ENCODE measurements at places on chromosomes 16 and 17. TPM values are rescaled to one million over a fixed set of nuclear protein-coding genes. Genes with fewer than 3 reads are reported as not detected.

- DNase-seq, result peak; percentile 50
Observed at GRCh38 chr17:64736804-64737492, 74.8 kb upstream of the SMURF2 start.

DNA sequence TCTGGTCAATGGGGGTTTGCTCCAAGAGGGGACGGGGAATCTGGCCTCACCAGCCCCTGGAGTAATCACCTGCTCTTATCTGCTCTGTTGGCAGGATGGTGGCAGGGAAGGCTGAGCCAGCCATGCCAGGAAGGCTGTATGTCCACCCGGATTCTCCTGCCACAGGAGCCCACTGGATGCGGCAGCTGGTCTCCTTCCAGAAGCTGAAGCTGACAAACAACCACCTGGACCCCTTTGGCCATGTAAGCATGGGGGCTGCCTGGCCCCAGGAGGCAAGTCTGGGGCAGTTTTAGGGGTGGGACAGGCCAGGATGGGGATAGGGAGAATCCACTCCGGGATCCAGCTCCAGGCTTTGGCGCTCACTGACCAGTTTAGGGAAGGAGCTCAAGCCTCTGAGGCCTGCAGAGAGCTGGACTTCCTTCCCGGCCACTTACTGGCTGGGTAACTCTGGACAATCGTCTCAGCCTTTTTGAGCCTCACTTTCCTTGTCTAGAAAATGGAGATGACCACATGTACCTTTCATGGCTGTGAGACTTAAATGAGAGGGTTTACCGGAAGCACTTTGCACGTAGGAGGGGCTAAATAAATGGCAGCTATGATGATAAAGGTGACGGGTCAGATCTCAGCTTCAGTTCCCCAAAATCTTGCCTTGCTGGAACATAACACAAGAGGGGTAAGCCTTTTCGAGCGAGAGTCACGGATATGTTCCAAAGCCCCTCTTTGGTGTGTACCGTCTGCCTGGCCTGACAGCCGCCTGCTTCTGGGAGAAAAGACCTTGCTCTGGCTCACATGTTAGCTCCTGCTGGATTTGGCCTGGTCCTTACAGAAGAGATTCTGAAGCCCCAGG is 15.4 kb downstream of the TBX4 start:
- peak; percentile 32 for DNase-seq

CES5A gene
- total RNA-seq, result not detected

DNA sequence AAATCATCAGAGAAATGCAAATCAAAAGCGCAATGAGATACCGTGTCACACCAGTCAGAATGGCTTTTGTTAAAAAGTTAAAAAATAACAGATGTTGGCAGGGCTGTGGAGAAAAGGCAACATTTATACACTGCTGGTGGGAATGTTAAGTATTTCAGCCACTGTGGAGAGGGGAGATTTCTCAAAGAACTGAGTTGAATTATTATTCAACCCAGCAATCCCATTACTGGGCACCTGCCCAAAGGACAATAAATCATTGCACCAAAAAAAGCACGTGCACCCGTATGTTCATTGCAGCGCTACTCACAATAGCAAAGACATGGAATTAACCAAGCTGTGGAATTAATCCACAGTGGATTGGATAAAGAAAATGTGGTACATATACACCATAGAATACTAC is 204.7 kb downstream of the HS3ST4 start:
- DNase-seq, result no peak

OR3A2 gene
- total RNA-seq, result not detected

TBX6 gene
- not detected for total RNA-seq

- DNase-seq, result no peak
Observed at GRCh38 chr17:44279346-44279665, 11.4 kb upstream of the SLC4A1 start.

GRCh38 chr16:89349947-89350633 is 132.6 kb downstream of the ZNF778 start:
- no peak for DNase-seq

- no peak for DNase-seq
Observed at GRCh38 chr17:77291591-77292386, 151.0 kb downstream of the SEC14L1 start.

- DNase-seq, result no peak
Observed at GRCh38 chr17:14748036-14748710, 447.3 kb downstream of the HS3ST3B1 start.

GLP2R gene
- total RNA-seq, result 7.2 TPM

TAT gene
- total RNA-seq, result 3.4 TPM

TNS4 gene
- 1.2 TPM for total RNA-seq

DNA sequence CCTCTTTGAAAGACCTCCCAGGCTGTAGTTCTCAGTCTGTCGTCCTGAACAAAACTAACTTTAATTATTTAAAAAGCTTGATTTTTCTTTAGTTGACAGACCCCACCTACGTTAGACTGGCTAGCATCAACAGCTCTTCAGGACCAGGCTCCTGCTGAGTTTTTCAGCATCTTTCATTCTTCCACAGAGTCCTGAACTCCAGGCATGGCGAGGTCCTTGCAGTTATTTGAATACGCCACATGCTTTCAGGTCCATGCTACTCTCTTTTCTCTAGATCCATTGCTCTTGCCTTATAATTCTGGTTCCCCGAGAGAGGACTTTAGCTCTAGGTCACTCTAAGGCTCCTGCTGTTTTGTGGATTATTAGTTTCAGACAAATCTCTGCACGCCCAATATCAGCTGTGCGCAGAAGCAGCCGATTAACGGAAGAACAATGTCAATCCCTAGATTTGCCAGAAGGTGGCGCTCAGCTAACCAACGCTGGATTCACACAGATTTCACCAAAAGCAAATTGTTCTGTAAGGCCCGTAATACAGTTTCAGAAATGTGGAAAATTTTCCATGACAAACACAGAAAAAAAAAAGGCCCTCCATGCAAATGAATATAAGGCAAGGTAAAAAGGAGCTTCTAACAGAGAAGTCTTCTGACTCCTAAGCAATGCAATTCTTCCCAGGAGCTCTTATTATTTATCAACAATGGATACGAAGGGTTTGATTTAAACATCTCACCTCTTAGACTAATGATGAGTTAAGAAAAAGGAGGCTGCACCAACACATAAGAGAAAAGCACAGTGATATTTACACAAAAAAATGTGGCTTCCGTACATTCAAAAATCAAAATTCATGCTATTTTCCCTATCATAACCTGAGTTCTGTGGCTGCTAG is 33.5 kb upstream of the BCO1 start:
- DNase-seq, result peak; percentile 36

- no peak for DNase-seq
Observed at GRCh38 chr16:13067648-13068047, 166.2 kb downstream of the SHISA9 start.

- no peak for DNase-seq
Observed at GRCh38 chr17:1852327-1852726, 22.5 kb downstream of the RPA1 start.

PLA2G10 gene
- 23.7 TPM for total RNA-seq

GRCh38 chr17:35560703-35561102 is at the start of gene SLFN14:
Gene SLFN14 (minus strand): TSS chr17:35560819. CDS start chr17:35558062, 2,757 bp downstream.
- DNase-seq, result no peak

VPS9D1 gene
- total RNA-seq, result 54.6 TPM

DNA sequence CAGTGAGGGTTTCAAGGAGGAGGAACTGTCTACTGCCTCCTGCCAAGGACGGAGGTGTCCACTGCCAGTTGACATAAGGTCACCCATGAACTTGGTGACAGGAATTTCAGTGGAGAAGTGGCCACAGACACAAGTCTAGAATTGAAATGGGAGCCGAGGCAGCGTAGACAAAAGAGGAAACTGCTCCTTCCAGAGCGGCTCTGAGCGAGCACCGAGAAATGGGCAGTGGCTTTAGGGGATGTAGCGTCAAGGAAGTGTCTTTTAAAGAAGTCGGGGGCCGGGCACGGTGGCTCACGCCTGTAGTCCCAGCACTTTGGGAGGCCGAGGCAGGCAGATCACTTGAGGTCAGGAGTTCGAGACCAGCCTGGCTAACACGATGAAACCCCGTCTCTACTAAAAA is 3.1 kb upstream of the SERPINF1 start:
- DNase-seq, result no peak
